ENCODE measurements at places on chromosomes 1 and 21.

DNA sequence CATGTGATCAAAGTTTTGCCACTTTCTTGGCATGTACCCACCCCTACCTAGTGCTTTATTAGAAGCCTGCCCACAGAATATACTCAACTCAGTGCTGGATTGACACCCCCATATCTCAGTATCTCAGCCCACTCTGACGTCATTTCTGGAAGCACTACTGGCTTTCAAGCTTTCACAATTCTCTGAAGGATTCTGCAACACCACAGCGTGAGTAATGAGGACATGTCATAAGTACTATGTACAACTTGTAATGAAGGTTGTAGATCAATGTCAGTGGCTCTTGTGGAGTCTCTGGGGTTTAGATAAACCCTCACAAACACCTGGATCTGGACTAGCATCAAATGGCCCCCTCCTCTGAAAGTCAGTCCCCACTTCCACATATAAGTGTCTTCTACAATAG, 57.2 kb downstream of the TNFSF4 start:
- no peak for DNase-seq

DNA sequence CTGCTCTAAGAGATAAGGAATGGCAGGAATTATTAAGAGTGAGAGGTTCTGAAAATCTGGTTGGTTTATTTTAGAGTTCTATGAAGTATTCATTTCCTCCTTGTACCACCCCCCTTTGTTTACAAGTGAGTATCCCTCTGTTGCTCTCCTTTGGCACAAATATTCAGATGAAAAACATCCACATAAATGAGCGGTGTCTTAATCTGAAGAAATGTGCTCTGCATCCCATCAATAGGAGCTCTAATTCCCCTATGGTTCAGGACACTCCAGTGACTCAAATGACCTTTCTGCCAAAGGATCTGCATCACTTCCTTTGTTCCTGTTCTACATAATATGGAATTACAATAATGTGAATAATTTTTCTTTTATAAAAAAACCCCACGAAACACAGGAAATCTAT, 16.6 kb downstream of the DDAH1 start:
- DNase-seq, result no peak

GRCh38 chr1:203860396-203861025, 888 bp upstream of the SNRPE start:
- no peak for DNase-seq

DNA sequence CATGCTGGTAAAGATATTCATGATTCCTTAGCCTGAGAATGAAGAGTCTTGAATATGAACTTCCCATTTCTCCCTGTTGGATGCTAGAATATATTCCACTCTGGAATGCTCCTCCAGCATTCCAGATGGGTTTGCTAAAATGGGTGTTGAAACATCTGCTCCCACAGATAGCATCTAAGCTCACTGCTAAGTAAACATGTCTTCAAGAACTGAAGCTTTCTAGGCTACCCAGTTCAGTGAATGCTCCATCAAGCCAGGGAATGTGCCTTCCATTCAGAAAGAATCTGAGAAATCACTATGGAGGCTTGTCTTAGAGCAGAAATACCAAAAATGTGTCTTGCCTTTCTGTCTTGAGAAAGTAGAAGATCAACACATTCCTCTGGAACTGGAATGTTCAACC, 81.1 kb downstream of the TNFSF18 start:
- DNase-seq, result no peak
